Activated T-cell treated with anti-CD3 and anti-CD28 coated beads, Interleukin-2, amount 50 U/mL, for 72 hours (primary cell): ENCODE measurements at places on chromosomes 1 and 21. TPM values are rescaled to one million over a fixed set of nuclear protein-coding genes. Genes with fewer than 3 reads are reported as not detected.
A peak's percentile ranks its signal among the peaks of the same experiment; 100 is the strongest.

DNA sequence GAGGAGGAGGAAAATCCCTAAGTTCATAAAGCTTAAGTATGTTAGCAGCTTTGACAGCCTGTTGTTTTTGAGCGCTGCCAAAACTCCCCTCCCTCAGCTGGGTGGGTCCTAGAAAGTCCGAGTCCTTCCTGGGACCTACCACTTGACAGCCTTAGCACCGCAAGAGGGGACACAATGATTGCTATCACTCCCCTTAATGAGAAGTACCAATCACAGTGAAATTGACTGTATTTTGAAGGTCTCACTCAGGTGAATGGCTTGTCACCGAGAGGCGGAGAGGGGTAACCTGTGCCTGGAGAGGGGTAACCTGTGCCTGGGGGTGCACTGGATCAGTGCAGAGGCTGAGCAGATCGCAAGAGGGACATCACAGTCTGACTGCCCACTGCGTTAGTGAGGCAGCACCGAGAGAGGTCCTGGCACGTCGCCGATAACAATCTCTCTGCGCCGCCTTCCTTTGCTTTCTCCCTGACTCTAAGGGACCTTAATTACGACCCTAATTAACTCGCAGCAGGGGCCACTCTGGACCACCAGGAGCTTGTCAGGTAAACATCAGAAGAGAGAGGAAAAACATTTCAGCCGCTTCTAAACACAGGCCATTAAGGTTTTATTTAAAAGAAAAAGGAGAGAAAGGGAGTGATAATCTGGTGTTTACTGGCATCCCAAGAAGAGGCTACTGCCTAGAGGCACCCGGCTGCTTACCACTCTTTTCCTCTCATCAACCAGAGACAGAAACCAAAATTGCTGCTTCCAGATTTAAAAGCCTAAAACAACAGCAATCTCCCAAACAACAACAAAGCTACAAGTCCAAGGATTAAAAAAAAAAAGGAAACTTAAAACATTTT is 25.7 kb upstream of the KCNK1 start:
- peaks cover 3% of the 10 kb centered on the region for H3K36me3 ChIP-seq
- H3K27me3 ChIP-seq = peaks cover 34% of the 10 kb centered on the region
- DNase-seq = no peak
- no peaks in the 10 kb centered on the region for H3K4me1 ChIP-seq

CLCA4 gene
- not detected for total RNA-seq

DNA sequence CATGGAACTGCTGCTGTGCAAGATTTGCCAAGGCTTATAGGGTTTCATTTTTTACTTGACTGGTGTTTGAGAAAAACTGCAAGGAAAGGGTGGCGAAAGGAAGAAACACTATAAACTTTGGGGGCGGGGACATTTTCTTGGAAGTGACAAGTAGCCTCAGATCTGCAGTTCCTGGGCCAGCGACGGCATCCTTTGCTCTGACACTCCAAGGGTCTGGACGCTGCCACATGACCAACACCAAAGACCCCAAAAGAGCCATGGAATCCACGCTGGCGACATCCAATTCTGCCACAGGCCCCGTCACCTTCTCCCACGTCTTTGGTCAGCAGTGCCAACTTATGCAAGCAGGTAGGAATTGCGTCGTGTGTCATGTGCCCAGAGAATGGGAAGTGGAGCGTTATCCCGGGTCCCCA is 193.4 kb downstream of the PRDM2 start:
- H3K27me3 ChIP-seq = peaks cover 40% of the 10 kb centered on the region
- no peaks in the 10 kb centered on the region for H3K4me1 ChIP-seq
- no peak overlapping the region for H3K27ac ChIP-seq
- no peaks in the 10 kb centered on the region for H3K36me3 ChIP-seq
- no peak for DNase-seq

DNA sequence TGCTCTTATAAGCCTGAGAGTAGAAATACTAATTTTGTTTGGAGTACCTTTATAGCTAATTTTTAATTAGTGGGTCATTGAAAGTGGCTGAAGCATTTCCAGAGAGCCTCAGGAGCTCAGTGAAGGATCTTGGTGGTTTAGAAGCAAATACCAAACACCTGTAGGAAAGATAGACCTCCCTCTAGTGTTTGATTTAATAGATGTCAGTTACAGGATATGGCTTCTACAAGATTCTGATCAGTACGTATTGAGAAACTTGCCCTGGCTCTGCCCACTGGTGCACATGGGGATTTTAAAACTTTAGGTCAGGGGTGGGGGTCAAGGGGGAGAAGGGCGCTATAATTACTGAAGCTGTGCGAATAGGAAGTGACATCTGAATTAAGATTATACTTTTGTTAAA is 122.2 kb downstream of the POU2F1 start:
- H3K4me1 ChIP-seq = peaks cover 5% of the 10 kb centered on the region
- no peak for DNase-seq
- H3K27me3 ChIP-seq = no peaks in the 10 kb centered on the region
- no peaks in the 10 kb centered on the region for H3K36me3 ChIP-seq

BRDT gene
- not detected for total RNA-seq

- no peaks in the 10 kb centered on the region for H3K4me1 ChIP-seq
- no peak for DNase-seq
- no peaks in the 10 kb centered on the region for H3K36me3 ChIP-seq
- H3K27ac ChIP-seq = no peak overlapping the region
- H3K4me3 ChIP-seq = no peak overlapping the region
Observed at GRCh38 chr1:232445361-232446106, 184.4 kb downstream of the SIPA1L2 start.

- H3K4me1 ChIP-seq = peaks cover 65% of the 10 kb centered on the region
- no peak overlapping the region for H3K4me3 ChIP-seq
- no peaks in the 10 kb centered on the region for H3K36me3 ChIP-seq
- H3K27me3 ChIP-seq = no peaks in the 10 kb centered on the region
- no peak for DNase-seq
Observed at GRCh38 chr1:18962121-18962721, 5.7 kb upstream of the IFFO2 start.

- no peaks in the 10 kb centered on the region for H3K27me3 ChIP-seq
- no peak overlapping the region for H3K4me3 ChIP-seq
- peaks cover 7% of the 10 kb centered on the region for H3K4me1 ChIP-seq
- no peak for DNase-seq
Observed at GRCh38 chr1:62725255-62725654, 37.1 kb upstream of the DOCK7 start.

DPT gene
- not detected for total RNA-seq

DNA sequence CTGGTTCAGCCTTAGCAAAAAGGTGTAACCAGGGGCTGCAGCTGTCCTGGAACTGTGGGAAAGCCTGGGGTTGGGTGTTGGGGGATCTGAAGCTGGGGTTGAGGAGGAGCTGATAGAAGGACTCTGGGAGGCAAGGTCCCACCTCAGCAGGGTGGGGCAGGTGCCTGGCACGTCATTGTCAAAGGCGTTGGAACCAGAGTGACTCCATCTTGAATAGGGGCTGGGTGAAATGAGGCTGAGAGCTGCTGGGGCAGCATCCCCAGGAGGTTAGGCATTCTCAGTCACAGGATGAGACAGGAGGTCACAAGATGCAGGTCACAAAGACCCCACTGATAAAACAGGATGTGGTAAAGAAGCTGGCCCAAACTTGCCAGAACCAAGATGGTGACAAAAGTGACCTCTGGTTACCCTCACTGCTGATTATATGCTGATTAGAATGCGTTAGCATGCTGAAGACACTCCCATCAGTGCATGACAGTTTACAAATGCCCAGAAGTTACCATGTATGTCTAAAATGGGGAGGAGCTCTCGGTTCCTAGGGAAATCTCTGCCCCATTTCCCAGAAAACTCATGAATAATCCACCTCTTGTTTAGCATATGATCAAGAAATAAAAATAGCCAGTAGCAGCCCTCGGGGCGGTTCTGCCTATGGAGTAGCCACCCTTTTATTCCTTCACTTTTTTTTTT is 85.4 kb downstream of the IER5 start:
- no peak overlapping the region for H3K27ac ChIP-seq
- H3K4me3 ChIP-seq = no peak overlapping the region
- H3K36me3 ChIP-seq = peaks cover 5% of the 10 kb centered on the region
- H3K4me1 ChIP-seq = no peaks in the 10 kb centered on the region
- H3K27me3 ChIP-seq = peaks cover 16% of the 10 kb centered on the region

- peak overlapping the region; percentile 76 for H3K4me3 ChIP-seq
- peak; percentile 65 for DNase-seq
- no peaks in the 10 kb centered on the region for H3K36me3 ChIP-seq
Observed at GRCh38 chr1:31181515-31182343, 58.0 kb downstream of the NKAIN1 start.

DNA sequence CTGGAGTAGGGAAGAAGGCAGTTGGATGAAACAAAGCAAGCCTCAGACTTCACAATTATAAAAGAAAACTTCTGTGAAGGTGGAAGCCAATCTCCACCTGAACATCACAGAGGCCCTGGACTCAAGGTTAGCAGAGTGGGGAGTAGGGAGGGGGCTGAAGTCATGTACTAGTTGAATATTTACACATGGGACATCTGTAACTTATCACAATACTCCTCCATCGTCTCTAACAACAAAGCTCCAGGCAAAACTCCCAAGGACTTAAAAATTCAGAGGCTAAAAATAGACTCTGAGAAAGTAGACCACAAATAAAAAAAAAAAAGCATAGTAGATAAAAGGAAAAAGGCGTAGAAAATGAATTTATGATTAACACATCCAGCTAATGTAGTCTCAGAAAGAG is 326.3 kb upstream of the PKN2 start:
- no peaks in the 10 kb centered on the region for H3K4me1 ChIP-seq
- H3K27ac ChIP-seq = peak overlapping the region; percentile 53
- no peaks in the 10 kb centered on the region for H3K27me3 ChIP-seq
- no peak for DNase-seq

- H3K27me3 ChIP-seq = no peaks in the 10 kb centered on the region
- H3K4me3 ChIP-seq = no peak overlapping the region
- no peak for DNase-seq
- H3K36me3 ChIP-seq = no peaks in the 10 kb centered on the region
- peak overlapping the region; percentile 85 for H3K27ac ChIP-seq
Observed at GRCh38 chr1:185440877-185441276, 123.8 kb upstream of the IVNS1ABP start.

DNA sequence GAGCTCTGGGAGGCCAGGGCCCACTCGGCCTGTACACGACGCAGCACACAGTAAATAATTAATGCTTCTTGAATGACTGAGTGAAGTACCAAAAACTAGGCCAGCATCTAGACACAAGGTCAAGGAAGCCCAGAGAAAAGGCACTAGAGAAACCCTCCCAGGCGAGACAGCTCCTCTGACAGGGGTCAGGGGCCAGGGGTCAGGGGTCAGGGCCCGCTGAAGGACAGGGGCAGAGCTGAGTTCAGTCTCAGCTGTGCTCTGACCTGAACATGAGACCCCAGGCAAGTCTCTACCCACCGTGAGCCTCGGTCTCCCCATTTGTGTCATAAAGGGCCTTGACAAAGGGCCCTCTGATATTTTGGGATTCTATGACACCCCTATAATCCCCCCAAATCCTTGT is 56.4 kb downstream of the LDLRAD2 start:
- no peak for DNase-seq
- H3K4me3 ChIP-seq = no peak overlapping the region
- no peaks in the 10 kb centered on the region for H3K27me3 ChIP-seq
- H3K36me3 ChIP-seq = no peaks in the 10 kb centered on the region
- H3K27ac ChIP-seq = no peak overlapping the region

DNA sequence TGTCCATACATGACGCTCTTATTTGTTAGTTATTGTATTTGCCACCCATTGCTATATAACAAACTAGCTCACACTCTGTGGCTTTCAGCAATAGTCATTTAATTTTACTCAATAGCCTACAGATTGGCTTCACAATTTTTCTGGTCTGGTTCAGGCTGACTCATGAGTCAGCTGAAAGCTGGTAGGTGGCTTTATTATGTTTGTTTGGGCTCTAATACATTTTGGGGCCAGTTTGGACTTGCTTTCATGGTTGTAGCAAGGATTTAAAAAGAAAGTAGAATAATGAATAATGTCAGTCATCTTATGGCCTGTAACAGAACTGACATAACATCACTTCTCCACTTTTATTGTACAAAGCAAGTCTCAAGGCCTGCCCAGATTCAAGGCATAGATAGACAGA is 338.7 kb downstream of the LRRIQ3 start:
- no peaks in the 10 kb centered on the region for H3K27me3 ChIP-seq
- no peaks in the 10 kb centered on the region for H3K36me3 ChIP-seq
- no peak overlapping the region for H3K4me3 ChIP-seq
- no peak overlapping the region for H3K27ac ChIP-seq
- no peaks in the 10 kb centered on the region for H3K4me1 ChIP-seq

DNA sequence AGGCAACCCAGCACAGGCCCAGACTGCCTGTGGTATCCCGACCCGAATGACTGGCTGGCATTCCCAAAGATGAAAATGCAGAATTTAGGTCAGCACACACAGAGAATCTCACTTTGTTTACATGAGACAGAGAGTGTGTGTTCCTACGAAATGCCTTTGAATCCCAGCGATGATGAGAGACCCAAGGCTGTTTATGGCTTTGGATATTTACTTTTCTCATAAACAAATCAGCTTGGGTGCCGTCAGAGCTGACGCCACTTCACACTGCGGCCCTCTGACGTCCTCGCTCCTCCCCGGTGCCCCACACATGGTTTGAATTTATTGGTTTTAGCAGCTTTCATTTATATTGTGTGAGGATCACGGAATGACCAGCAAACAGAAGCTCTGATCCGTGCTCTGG is 18.7 kb downstream of the TRABD2B start:
- no peak overlapping the region for H3K27ac ChIP-seq
- no peaks in the 10 kb centered on the region for H3K36me3 ChIP-seq
- H3K4me3 ChIP-seq = no peak overlapping the region

DNA sequence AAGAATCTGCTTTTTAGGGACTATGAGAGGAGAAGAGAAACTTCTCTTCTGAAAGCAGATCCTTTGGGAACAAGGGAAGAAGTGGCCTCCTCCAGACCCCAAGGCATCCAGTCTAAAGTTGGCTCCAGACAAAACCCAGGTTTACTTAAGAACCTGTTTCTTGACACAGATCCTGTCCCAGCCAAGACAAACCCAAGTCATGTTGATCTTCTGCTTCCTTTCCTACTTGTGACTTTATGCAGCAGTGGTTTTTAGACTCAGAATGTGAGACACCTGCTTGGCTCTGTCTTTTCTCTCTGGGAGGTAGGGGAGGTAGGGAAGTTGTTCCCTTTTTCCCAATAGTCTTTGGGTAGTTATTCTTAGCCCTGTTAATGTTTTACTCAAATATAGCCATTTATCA is 38.3 kb downstream of the ELAPOR1 start:
- no peaks in the 10 kb centered on the region for H3K36me3 ChIP-seq
- no peak for DNase-seq
- no peak overlapping the region for H3K27ac ChIP-seq
- H3K27me3 ChIP-seq = no peaks in the 10 kb centered on the region
- no peaks in the 10 kb centered on the region for H3K4me1 ChIP-seq

GRCh38 chr1:87176087-87176486 is 152.6 kb upstream of the LMO4 start:
- DNase-seq = no peak
- H3K36me3 ChIP-seq = no peaks in the 10 kb centered on the region
- no peak overlapping the region for H3K4me3 ChIP-seq

DYNLT5 gene
- total RNA-seq = not detected
